ENCODE measurements at places on chromosomes 12 and 14.
A peak's percentile ranks its signal among the peaks of the same experiment; 100 is the strongest.

DNA sequence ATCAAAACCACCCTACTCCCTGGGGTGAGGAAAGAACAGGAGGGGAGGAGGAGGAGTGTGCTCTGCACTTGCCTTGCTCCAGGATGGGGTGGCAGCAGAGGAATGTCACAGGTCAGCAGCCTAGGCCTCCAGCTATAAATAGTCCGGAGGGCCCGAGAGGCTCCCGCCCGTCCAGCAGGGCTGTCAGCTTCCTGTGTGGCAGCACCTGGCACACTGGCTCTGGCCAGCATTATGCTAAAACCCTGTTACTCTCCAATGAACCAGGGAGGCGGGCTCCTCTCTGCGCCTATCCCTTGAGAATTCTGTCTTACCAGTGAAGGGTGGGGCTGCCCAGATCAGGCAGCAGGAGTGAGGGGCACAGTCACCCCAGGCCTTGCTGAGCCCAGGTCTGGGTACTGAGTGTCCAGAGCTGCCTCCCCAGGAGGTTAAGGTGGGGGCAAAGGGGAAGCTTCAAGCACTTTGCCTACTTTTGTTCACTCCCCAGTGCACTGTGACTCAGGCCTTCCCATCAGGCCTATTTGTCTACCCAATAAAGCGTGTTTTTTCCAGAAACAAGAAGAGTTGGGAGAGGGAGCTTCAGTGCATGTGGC is 1.2 kb upstream of the COX14 start:
- DNase-seq: peak; percentile 44

- no peak for DNase-seq
Observed at GRCh38 chr14:68239988-68240771, 420.6 kb downstream of the RAD51B start.

DNA sequence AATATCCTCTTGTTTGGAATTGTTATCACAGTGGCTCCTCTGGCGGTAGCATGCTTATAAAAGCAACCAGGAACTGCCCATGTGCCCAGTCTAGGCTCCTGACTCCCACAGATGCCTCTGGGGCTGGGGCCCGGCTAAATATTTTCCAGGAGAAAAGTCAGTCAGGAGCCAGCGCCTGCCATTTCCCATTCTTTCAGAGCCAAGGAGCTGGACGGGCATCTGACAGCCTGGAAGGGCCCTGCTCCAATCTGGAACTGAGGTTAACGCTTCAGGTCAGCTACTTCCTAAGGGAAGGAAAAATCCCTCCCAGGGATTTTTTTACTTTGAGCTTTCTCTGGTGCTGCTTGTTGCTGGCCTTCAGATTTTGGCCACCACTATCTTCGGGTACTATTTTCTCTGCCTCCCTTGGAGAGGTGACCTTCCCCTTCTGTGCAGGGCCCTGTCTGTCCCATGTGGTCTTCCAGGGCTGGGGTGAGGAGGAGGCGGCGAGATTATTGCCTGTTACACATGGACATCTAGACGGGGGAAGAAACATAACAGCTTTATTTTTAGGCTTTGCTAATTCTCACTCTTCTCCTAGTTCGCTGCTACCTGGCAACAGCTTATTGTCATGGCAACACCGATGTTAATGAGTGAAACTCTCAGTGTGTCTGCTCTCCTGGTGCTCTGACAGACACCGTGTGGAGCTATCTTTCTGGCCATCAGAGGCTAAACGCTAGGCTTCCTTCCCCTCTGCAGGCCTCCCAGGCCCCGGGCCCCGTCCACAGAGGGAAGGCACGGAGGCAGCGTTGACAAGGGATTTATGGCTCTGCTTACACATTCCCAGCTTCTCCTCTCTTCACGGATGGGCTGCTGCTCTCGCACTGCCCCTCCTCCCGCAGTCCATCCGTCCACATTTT is 160.4 kb downstream of the CACNA1C start:
- DNase-seq: no peak

GRCh38 chr12:102690253-102690652 is 209.9 kb upstream of the IGF1 start:
- no peak for DNase-seq

GRCh38 chr12:27208414-27208750 is 35.7 kb upstream of the STK38L start:
- no peak for DNase-seq
